NCI-H2107 (cell line): ENCODE measurements at places on chromosomes 3 and 15.

DNA sequence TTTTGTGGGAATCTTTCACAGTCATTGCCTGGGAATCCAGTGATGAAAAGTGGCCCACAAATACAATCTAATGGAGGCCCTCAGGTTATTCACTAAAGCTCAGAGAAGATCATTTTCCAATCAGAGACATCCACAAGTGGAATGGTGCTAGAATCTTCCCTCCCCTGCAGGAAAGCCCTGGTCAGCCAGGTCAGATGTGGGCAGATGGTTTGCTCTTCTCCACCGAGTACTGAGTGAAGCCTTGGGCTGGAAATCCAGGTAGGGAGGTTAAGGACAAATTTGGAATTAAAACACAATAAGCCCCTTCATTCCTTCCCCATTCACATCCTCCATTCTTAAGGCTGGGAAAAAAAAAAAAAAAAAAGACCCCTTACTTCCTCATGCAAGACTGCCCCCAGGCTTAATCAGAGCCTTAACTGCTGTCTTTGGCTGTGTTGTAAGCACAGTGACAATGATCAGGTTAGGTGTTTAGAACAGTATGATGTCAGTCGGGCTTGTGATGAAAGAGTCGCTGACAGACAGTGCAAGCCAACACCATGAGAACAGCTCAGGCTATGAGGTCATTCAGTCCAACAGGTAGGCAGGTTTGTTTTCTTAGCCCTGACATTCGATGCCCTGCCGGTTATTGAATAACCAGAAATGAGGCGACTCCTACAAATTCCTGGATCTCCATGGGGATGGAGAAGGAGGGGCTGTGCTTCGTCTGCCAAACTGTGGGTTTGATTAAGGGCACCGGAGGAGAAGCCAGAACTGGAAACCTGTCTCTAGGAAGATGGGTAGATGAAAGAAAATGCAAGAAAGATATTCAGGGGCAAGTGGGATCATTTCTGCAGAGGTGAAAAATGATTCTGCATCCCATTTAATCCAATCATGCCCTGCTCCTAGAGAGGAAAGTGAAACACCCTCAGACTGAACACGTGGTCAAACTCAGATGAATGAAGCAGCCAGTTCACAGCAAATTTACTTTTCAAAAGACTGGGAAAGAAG is 23.5 kb upstream of the HES1 start:
- DNase-seq, result peak; percentile 93

GRCh38 chr15:39473298-39473947 is 107.5 kb upstream of the THBS1 start:
- no peak for DNase-seq

DNA sequence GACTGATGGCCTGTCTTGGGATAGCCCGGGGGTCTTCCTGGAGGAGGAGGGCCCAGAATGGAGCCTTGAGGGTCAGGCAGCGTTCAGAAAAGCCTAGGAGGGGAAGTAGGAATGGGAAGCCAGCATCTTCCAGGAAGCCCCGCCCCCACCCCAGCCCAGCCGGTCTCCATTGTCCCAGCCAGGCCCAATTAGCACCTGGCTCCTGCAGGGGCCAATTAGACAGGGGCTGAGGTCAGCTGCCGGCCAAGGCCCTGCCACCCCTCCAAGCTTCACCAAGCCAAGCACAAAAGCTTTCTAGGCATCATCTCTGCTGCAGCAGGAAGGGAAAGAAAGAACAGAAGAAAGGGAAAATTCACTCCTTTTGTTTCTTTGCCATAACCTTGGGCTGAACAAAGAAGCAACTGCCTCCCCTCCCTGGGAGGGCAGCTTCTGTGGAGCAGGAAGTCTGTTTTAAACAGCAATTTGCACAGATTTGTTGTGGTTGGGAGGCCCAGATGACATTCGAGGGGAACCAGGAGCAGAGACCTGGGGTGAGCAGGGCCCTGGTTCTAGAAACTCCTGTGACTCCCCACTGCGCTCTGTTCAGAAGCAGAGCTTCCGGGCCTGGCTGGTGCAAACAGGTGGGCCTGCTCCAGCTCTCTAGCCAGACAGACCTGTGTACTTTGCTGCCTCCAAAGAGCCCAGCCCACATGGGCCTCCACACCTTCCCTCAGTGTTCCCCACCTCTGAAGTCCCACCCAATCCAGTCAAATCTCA is 47.7 kb downstream of the CYP11A1 start:
- no peak for DNase-seq

- no peak for DNase-seq
Observed at GRCh38 chr3:17831366-17831765, 88.9 kb upstream of the TBC1D5 start.

GRCh38 chr3:131047582-131047981 is 20.9 kb downstream of the NEK11 start:
- no peak for DNase-seq

GRCh38 chr3:143389388-143389787 is 269.8 kb downstream of the CHST2 start:
- no peak for DNase-seq

DNA sequence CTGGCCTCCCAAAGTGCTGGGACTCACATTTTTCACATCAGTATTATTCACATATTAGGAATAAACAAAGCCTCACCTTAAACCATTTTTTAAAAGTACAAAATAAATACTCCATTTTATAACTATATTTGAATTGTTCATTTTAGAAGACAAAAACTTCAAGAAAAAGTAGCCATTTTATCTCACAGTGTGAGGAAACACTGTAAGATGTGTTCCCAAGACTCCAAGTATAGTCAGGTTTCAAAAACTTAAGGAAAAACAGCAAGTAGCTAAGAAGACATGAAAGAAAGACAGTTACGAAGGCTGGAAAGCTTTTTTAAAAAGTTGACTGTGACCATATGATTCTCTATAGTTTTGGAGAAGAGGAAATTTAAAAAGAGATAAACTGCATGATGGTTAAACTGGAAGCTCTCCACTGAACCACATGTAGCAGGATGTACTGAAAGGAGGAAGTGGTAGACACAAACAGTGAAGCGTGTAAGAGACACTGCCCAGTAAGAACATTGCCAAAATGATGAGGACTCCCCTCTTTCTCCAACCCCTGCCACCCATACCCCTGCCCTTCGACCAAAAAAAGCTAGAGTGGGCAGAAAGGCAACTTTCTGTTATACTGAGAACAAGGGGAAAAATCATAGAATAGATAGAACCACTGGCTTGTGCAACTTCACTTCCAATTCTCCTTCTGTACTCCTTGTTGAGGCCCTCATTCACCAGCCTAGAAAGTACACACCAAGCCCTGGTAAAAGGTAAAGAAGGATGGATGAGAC is 6.2 kb upstream of the TMF1 start:
- DNase-seq, result no peak

DNA sequence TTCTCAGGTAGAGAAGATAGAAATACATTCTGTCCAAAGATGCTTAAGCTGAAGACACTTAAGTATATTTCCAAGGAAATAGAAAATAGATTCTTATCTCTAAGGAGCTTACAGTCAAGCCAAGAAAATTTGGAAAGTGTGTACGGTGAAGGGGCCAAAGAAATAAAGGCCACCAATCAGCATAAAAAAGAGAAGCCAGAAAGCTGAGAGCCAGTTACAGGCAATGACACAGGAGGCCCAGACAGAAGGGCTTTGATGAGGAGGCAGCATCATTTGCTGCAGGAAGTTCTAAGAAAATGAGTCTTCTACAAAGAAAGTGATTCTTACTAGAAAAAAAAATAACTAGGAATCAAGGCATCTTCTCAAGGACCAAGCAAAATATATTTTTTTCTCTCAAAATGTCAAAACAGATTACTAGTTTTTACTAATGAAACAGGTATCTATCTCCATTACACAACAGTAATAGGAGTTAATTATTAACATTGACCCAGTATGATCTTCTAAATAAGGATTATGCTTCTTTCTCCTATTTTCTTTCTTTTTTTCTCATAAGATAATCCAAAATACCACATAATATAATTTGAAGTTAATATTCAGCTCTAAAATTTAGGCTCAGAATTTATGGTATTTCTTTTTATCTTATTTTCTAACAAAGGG is 82.1 kb upstream of the PHLDB2 start:
- DNase-seq, result no peak

GRCh38 chr15:85414495-85414894 is 34.1 kb downstream of the AKAP13 start:
- no peak for DNase-seq

DNA sequence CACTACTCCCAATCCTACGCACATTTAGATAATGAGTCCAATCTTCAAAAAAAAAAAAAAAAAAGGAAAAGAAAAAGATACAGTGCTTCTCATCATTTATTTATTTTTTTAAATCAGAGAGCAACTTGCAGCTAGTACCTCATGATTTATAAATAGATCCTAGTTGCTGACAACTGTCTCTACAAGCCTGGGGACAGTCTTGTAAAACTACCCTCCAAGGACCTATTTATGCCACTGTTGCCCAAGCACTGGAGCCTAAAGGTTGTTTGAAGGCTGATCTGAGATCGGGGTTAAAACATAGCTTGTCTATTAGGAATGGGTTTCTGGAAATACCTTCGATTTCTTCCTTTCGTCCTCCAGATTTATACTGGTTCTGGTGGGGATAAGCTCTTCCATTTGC is 14.7 kb downstream of the GABRR3 start:
- no peak for DNase-seq

DNA sequence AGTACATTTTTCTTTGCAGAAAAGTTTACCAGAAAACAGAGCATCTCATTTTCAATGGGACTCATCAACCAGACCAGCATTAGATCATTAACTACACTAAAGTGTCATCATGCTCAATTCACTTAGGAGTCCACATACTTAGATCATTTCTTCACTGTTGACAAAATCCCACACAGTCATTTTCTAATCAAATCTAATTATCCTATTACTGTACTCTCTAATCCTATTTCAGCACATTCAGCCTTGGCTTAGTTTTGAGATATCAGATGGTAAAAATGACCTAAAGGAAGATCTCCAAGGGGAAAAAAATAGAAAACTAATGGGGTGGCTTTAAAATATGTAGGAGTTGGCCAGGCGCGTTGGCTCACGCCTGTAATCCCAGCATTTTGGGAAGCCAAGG is 5.2 kb upstream of the CTXN2 start:
- no peak for DNase-seq

DNA sequence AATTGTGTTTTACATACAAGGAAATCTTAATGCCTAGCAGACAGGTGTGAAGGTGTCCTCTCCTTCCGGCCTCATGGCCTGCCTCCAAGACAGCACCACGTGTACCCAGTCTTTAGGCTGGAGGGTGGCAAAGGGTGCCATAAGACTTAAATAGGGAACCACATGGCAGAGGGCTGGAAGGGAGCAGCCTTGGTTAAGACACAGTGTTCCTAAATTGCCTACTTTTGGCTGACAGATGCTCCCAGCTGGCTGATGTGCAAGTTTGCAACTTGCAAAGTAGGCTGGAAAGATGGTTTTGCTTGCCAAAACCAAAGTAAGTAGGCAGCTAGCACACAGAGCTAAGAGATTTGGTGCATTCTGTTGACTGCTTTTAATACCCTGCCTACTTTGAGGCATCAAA is 45.2 kb downstream of the CCNB2 start:
- no peak for DNase-seq

DNA sequence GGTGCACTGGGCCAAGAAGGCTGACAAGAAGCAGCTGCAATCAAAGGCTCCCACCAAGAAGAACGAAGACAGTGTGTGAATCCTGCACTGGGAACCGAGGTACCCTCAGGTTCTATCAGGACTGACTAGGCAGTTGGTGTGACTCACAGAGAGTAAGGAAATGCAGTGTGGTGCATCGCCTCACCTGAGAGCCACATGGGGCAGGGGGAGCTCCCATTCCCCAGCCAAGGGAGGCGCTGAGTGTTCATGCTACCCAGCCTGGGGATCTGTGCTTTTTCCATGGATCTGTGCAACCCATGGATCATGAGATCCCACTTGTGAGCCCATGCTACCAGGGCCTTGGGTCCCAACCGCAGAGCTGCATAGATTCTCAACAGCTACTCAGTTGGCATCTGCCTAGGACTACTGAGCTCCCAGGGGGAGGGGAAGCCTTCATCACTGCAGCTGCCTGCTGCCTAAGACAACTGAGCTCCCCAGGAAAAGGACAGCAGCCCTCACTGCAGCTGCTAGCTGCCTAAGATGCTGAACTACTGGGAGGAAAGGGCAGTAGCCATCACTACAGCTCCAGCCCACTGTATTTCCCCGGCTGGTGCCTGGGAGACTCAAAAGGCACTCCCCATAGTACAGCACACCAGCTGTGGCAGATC is 6.9 kb upstream of the PLSCR2 start:
- no peak for DNase-seq

GRCh38 chr3:20912406-20912805 is 726.4 kb upstream of the SGO1 start:
- DNase-seq, result no peak

GRCh38 chr15:47711655-47712054 is 5.7 kb upstream of the SEMA6D start:
- no peak for DNase-seq

- no peak for DNase-seq
Observed at GRCh38 chr3:83189634-83190033, 1428.2 kb upstream of the GBE1 start.

GRCh38 chr3:77125966-77126365 is 86.1 kb downstream of the ROBO2 start:
- no peak for DNase-seq

DNA sequence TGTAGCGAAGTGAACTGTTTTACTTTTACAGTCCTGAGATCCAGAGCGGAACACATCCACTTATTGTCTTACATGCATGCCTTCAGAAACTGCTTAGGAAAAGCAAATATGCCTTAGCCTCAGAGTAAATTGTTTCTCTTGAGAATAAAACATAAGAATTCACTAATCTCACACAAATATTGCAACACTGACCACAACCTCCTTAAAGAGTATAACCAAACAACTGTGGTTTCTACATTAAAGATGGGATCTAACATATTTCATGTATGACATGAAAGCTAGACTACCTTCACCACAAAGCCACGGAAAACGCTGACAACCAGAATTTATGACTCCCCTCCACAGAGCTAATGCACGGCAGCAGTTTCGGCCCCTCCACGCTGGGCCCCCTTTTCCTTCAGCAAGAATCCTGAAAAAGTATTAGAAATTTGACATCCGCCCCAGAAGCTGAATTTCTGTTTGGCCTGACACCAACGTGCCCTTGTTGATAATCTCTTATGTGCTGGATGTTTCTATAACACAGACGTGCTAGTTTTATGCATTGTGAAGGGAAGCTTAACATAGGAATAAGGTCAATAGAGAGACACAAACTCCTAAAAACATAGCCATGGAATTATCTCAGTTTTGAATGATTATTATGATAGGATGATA is 84.6 kb downstream of the GREM1 start:
- DNase-seq, result no peak

- no peak for DNase-seq
Observed at GRCh38 chr3:149989307-149989706, 18.6 kb upstream of the PFN2 start.

DNA sequence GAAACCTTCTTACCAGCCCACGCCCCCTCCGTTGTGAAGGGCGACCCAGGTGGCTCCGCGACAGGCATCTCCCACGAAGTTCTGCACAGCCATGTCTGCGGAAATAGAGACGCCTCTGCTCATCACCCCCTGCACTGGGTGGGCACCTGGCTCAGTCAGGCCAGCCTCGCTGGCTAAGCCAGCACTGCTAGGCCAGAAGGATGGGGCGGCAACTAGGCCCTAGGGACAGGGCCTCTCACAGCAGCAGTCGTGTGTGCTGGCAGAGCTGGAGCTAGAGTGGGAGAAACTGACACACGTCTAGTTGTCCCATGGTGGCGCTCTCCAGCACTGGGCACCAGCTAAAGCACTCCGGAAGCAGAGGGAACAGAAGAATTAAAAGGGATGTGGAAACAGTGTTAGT is 12.5 kb upstream of the ZXDC start:
- DNase-seq, result no peak
